ENCODE measurements at places on chromosomes 5 and 9. TPM values are rescaled to one million over a fixed set of nuclear protein-coding genes. Genes with fewer than 3 reads are reported as not detected.

FGD3 gene
- total RNA-seq, result not detected

CXCL14 gene
- total RNA-seq, result not detected

PRR16 gene
- 18.0 TPM for total RNA-seq

PHF24 gene
- 1.0 TPM for total RNA-seq

TMC1 gene
- total RNA-seq, result not detected

ACSL6 gene
- not detected for total RNA-seq

SPINK7 gene
- not detected for total RNA-seq

PRUNE2 gene
- 8.2 TPM for total RNA-seq

PCDHA8 gene
- 0.09 TPM for total RNA-seq

SPINK13 gene
- not detected for total RNA-seq

ENHO gene
- not detected for total RNA-seq

INSL4 gene
- not detected for total RNA-seq

ABLIM3 gene
- 28.5 TPM for total RNA-seq

IFNA13 gene
- not detected for total RNA-seq
